ENCODE measurements at places on chromosomes 7 and 10. TPM values are rescaled to one million over a fixed set of nuclear protein-coding genes. Genes with fewer than 3 reads are reported as not detected.

- DNase-seq, result peak; percentile 93
These were observed 1.2 kb upstream of the ZMIZ1 start for GRCh38 chr10:79067241-79068202.

GRCh38 chr7:88169717-88170320, 50.0 kb downstream of the SRI start:
- DNase-seq, result no peak

DNA sequence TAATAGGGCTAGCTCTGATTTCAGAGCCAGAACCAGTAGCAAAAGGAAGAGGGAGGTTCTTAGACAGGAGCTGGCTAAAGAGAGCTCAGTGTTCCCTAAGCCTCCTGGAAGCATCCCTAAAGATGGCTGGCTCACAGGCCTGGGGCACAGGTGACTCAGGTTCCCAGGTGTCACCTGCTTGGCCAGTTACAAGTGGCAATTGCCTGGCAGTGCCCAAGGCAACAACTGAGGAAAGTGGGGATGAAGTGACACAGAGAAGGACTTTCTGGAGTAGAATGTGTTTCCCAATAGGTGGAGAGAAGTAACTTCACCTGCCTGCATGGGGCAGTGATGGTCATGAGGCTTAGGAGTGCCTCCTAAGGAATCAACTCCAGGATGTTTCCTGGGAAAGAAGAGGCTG, 66.5 kb upstream of the EEPD1 start:
- DNase-seq, result no peak

GRCh38 chr10:126065751-126066377, 169.5 kb downstream of the FANK1 start:
- DNase-seq, result no peak

SMO gene
- polyA plus RNA-seq, result 97.2 TPM

ETV1 gene
- polyA plus RNA-seq, result 34.0 TPM

GRCh38 chr7:152512706-152513105, 76.9 kb upstream of the KMT2C start:
- no peak for DNase-seq

EFCAB10 gene
- polyA plus RNA-seq, result 2.2 TPM

- no peak for DNase-seq
These were observed 235.9 kb downstream of the COBL start for GRCh38 chr7:51080622-51081269.

LRRD1 gene
- polyA plus RNA-seq, result 0.50 TPM

GRCh38 chr7:66641526-66641871, 12.8 kb downstream of the KCTD7 start:
- DNase-seq, result no peak

- no peak for DNase-seq
These were observed 439 bp downstream of the IQUB start for GRCh38 chr7:123533929-123534382.

HOGA1 gene
- 50.6 TPM for polyA plus RNA-seq

- DNase-seq, result no peak
These were observed 136.8 kb upstream of the YAE1 start for GRCh38 chr7:39429421-39429820.

DNA sequence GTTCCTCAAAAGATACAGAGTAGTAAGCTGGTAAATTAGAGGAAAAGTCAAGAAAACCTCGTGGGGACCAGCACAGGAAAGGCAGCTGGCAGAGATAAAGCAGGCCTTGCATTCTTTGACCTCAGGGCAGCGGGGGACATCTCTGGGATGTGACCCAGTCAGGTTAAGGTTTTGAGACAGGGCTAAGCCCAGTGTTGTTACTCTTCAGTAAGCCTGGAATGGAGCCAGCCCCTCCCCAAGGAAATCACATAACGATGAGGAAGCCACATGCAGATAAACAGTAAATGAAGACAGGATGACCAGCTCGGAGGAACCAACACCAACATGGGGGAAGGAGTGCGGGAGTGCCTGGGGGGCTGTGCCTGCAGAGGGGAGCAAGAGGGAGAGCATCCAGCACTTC, 99.6 kb downstream of the JAZF1 start:
- no peak for DNase-seq
